ENCODE measurements at places on chromosomes 7 and 10.

DNA sequence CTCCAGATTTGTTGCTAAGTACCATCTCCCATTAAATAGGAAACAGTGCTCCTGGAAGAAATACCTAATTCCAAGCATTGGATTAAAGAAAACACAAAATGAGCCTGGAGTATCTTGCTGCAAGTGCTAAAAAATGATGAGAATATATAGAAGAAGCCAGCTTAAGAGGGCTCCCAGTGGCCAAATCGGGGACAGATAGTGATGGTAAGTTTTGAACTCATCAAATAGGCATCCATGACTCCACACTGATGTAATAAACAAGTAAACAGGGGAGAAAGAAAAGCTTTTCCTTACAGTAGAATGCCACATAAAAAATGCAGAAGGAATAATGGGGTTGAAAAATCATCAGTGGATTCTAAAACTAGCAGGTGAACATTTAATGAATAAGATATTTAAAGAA, 72.4 kb downstream of the CTTNBP2 start:
- DNase-seq: no peak

GRCh38 chr7:43450894-43451293, 132.0 kb upstream of the STK17A start:
- DNase-seq: no peak

GRCh38 chr7:47651355-47652317, 69.7 kb upstream of the TNS3 start:
- DNase-seq: peak; percentile 87

DNA sequence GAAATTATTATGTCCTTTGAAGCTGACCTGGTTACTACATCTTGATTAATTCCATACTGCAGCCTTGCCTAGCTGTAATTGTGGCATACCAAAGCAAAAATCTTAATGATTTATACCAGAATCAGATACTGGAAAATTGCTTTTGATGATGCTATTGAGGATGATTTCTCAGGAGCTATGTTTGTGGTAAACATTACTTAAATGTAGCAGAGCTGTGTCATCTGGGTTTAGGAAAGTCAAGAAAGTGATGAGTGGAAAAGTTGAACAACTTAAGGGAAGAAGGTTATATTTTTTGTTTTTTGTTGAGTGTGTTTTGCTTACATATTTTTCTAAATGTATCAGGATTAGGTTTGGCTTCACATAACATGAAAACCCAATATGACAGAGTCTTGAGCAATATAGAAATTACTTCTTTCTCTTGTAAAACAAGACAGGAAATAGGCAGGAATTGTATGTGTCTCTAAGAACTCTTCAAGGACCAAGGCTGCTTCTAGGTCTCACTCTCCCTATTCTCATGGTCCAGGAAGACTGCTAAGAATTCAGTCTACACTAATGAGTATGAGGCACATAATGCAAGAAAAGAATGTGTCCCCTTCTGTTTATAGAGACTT, 87.6 kb upstream of the MTPN start:
- no peak for DNase-seq

- peak; percentile 73 for DNase-seq
Observed at GRCh38 chr10:73413108-73413527, 740 bp downstream of the ANXA7 start.
